Activated gamma-delta T cell (primary cell): ENCODE measurements at places on chromosomes 1 and 21.

DNA sequence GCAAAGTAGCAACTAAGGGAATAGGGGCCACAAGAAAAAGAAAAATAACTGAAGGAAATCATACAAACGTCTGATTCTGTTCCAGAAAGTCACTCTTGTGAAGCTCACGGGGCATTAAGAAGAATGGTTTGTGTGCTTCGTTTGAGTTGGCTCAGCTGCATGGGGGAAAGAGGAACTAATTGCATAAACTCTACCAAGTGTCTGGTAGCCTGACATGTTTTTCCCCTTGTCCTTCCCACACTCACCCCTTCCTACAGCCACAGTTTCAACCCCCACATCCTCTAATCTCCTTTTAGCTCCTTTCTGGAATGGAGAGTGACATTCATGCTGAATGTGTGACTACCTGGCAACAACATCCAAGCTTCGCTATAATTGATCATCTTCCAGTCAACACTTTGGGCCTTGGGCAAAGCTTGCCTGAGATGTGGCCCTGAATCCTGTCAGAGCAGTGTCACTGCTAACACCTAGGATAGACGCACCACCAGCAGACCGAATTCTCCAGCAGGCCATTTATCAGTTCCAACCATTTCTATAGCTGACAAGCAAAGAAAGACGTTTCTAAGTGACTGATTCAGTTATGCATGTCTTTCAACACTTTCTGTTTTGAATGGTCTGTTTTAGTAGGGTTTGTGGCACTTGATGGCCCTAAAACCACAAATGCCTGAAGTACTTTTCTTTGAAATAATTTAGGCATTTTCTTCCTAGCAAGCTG is 439.6 kb downstream of the TTLL7 start:
- DNase-seq, result no peak

DNA sequence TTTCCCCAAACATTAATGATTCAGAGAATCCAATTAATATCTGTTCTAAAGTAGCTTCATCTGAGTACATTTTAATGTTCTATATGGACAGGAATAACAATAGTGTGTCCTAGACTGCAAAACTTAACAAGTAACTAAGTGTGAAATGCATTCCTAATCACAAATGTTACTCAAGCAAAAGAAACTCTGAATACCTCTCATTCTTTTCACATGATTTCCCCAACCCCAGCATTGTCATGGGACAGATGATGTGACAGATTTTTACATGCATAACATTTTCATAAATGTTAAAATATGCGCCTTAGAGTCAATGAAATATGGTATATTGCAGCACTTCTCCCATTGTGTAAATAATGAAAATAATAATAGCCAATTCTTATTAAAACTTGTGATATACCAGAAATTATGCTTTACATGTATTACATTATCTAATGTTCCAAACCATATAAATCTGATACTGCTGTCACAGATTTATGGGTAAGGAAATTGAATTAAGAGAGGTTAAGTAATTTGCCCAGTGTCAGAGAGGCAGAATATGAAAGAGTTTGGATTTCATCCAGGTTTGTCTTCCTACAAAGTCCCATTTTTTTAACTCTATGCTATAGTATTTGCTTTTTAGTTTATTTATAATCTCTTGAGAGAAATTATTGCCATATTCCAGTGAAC is 269.4 kb downstream of the LRRC7 start:
- DNase-seq, result no peak

DNA sequence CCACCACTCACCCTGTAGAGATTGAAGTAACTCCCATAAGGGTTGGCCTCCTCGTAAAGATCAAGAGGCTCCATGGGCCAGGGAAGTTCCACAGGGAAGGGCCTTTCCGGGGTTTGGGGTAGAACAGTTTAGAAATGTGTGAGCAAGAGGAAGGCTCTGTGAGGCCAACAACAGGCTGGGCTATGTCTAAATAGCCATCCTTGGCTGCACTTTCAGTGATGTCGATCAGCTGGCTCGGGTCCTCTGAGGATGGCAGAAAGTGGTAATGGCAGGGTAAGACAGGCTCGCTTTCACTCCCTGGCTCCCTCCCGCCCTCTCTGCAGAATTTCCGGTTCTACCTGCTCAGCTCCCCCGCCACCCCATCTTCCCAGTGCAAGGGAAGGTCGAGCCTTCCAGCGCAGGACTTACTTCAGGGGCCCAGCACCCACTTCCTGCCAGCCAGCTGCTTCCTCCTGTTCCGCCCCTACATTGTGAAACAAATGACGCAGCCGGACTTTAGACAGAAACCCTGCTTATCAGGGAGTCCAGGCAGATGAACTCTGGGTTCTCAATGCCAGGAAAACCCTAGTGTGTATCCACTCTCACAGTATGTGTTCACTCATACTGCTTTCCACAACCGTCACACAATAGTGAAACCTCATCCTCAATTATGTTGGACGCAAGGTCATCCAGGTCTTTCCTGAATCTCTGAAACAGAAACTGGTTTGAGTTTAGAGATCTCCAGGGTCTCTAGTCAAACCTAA is 7.3 kb downstream of the F11R start:
- no peak for DNase-seq

GRCh38 chr1:223227486-223228196 is 84.6 kb upstream of the TLR5 start:
- DNase-seq, result no peak

- DNase-seq, result no peak
Observed at GRCh38 chr21:33124889-33125288, 54.9 kb downstream of the OLIG1 start.

- no peak for DNase-seq
Observed at GRCh38 chr21:45120975-45121374, 46.6 kb downstream of the ADARB1 start.

- no peak for DNase-seq
Observed at GRCh38 chr1:224216382-224216781, 33.3 kb downstream of the DEGS1 start.

- DNase-seq, result no peak
Observed at GRCh38 chr1:1793481-1794244, 15.4 kb upstream of the NADK start.

DNA sequence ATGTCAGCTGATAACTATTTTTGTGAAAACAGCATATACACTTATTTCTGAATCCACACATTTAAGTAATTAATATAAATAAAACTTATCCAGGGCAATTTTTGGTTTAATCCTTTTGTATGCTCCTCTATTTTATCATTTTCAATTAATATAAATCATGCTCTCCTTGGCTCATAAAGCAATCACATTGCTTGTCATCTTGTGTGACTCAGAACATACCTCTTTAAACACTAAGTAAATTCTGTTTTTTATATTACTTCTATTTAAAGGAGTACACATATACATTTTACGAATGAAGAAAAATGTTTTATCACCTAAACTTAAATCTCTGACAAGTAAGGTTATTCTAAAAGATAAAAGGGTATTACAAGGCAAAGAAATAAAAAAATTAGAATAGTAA is 175.3 kb downstream of the USH2A start:
- no peak for DNase-seq

DNA sequence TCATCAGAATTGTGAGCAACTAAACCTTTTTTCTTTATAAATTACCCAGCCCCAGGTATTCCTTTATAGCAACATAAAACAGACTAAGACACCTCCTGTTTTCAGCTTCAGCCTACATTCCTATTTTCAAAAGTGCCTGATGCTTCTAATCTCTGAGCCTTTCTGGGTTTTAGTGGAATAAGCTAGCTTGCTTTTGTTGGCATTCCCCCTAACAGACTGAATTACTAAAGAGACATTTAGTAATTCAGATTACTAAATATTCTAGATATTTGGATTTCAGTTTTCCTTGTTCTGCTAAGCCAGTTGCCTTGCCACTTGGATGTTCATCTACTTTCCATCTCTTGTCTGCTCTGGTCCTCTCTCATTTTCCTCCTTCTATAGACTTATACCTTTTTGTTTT is 10.5 kb upstream of the GNG12 start:
- no peak for DNase-seq
